ENCODE measurements at places on chromosomes 4 and X.

DNA sequence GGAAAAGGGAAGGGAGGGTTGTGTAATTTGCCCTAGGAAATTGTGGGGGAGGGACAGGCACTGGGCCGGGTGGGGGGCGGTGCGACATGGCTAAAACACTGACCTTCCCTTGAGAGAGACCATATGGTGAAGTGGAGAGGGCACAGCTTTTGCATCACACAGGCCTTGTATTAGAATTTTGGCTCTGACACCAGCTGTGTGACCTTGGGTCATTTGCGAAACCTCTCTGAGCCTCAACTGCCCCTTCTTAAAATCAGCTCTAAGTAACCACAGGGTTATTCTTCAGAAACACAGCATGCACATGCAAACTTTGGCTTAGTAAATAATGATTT, 25.8 kb downstream of the PDGFRA start:
- no peak for DNase-seq

- no peak for DNase-seq
Observed at GRCh38 chrX:153688911-153689590, 1.3 kb downstream of the SLC6A8 start.

- DNase-seq, result no peak
Observed at GRCh38 chr4:88616275-88617150, 24.2 kb downstream of the HERC3 start.

DNA sequence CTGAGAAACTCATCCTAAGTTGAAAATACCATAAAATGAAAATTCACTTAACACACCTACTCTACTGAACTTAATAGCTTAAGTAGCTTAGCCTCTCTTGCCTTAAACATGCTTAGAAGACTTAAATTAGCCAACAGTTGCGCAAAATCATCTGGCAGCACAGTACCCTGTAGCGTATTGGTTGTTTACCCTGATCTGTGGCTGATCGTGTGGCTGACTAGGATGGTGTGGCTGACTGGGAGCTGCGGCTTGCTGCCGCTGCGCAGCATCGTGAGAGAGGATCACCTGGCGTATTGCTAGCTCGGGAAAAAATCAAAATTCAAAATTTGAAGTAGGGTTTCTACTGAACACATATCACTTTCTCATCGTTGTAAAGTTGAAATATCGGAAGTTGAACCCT, 6.3 kb downstream of the RUFY3 start:
- DNase-seq, result no peak

GRCh38 chr4:176919631-176920030, 126.9 kb upstream of the VEGFC start:
- no peak for DNase-seq

DNA sequence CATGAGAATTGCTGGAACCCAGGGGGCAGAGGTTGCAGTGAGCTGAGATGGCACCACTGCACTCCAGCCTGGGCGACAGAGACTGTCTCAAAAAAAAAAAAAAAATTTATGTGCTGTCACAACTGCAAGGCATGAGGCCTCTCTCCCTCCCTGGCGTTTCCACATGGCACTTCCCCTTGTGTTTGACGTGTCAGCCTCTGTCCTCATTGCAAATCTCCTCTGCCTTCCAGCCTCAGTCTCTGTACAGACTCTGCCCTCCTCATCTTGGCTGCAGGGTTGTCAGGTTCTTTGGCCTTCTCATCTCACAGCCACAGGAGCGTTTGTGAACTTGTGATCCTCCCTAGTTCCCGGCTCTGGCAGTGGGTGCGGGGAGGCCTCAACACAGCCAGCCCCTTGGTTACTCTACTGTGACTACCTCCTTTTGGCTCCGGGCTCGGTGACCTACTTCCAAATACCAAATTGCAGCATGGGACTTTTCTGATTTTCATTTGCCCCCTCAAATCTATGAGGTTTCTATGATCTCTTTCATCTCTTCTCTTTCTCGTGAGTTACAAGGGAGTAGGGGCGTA, 250.0 kb downstream of the CBR4 start:
- DNase-seq, result no peak

GRCh38 chrX:15292861-15293260, 22.6 kb downstream of the ASB11 start:
- DNase-seq, result no peak

- no peak for DNase-seq
Observed at GRCh38 chr4:83677656-83678055, 141.7 kb downstream of the GPAT3 start.

- no peak for DNase-seq
Observed at GRCh38 chrX:7088968-7089615, 58.4 kb upstream of the STS start.

DNA sequence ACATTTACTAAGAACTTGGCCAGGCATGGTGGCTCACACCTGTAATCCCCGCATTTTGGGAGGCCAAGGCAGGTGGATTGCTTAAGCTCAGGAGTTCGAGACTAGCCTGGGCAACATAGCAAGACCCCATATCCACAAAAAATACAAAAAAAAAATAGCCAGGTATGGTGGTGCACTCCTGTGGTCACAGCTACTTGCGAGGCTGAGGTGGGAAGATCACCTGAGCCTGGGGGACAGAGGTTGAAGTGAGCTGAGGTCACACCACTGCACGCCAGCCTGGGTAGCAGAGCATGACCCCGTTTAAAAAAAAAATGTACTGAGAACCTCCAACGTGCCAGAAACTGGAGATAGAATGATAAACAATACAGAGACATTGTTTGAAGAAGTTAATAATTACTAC, 8.0 kb downstream of the OPRPN start:
- DNase-seq, result no peak

GRCh38 chrX:115490814-115491213, 70.2 kb upstream of the PLS3 start:
- DNase-seq, result no peak

GRCh38 chr4:12126474-12126873, 697.8 kb upstream of the HS3ST1 start:
- DNase-seq, result no peak

Measured in activated CD8-positive, alpha-beta memory T cell treated with anti-CD3 and anti-CD28 coated beads, Interleukin-2, amount 50 U/mL, for 48 hours (primary cell).